Stimulated activated CD4-positive, alpha-beta T cell treated with anti-CD3 and anti-CD28 coated beads, Interleukin-1b, Interleukin-23, amount 100 ng/mL, for 1 hour (primary cell): ENCODE measurements at places on chromosomes 5 and 9.

DNA sequence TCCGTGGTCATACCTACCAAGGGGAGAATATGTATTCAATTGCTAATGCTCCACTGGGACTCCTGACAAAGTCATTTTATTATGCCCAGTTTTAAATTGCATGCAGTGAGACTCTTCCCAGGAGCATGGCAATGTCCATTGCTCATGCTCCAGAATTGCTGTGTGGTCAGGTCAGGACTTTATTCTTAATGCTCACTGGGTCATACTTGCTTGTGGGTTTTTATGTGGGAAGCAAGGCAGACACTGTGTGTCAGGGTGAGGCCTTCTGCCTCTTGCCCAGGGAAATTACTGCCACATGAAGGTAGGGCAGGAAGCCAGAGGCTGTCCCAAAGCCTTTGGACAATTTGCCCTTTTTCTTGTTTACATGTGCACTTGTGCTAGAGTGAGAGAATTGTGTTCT is 164.6 kb upstream of the MEF2C start:
- DNase-seq = no peak

GRCh38 chr5:151248651-151249050 is 4.3 kb upstream of the GM2A start:
- DNase-seq = no peak

GRCh38 chr9:27382975-27383374 is 86.0 kb upstream of the EQTN start:
- no peak for DNase-seq

GRCh38 chr5:81145329-81145935 is 87.7 kb upstream of the CKMT2 start:
- DNase-seq = no peak

DNA sequence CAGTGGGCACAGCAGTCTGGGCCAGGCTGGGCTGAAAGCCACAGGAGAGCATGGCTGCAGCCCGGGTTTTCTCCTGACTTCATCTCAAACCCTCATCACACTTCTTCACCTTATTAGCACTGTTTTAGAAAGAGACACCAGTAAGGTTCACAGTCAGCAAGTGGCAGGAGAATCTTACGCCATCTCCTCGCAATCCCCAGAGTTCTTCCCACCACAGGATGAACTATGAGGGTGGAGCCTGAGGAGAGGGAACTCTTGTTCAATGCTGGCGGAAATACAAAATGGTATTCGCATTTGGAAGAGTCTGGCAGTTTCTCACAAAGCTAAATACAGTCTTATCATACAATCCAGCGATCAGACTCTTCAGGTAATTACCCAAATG is 14.7 kb downstream of the BICD2 start:
- no peak for DNase-seq

- DNase-seq = no peak
Observed at GRCh38 chr5:41858890-41859289, 11.3 kb downstream of the OXCT1 start.

DNA sequence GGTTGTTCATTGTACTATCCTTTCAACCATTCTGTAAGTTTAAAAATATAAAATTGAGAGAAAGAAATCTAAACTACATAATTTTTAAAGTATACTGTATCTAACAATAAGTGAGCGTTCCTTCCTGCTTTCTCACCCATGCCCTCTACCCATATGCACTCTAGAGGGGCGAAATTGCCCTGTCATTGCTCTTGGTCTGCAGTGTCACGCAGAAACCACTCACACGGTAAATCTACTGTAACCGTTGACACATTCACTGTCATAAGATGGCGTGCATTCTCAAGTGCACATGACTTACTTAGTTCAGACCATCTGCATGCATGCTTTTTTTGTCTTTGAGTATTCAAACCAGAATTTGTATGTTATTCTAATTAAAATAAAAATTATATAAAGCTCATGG is 55.7 kb upstream of the NIPBL start:
- no peak for DNase-seq

DNA sequence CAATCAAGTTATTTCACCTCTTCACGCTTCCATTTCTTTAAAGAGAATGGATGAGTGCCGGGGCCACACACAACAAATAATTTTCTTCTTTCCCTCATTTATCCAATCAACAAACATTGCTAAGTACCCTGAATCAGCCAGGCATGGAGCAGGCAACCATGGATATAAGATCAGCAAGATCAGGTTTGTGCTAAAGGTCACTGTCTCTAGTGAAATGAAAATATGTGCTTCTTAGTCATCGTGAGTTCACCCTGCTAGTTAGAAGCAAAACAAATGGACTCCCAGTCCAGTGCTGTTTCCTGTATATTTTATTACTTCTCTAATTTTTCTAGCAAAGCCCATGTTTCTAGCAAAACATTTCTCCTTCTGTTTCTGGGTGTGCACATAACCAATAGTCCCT is 629.2 kb downstream of the BNC2 start:
- no peak for DNase-seq

DNA sequence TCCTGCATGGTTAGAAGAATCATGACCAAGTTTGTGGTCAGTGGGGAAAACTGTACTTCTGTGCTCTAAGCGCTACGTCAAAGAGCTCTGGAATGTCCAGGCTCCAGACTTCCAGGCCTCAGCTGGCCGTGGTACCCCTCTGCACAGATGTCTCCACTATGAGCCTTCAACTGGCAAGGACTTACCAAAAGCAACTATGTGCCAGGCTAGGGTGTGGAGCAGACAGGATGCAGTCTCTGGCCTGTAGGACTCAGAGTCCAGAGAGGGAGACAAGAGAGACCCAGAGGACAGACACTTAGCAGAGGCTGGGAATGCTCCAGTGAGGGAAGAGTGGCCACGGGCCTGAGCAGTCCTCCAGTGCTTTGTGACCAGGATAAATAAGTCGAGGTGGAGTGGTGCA is 31.0 kb upstream of the TCF7 start:
- DNase-seq = no peak

- DNase-seq = no peak
Observed at GRCh38 chr5:17852111-17852510, 217.9 kb downstream of the TAF11L14 start.

DNA sequence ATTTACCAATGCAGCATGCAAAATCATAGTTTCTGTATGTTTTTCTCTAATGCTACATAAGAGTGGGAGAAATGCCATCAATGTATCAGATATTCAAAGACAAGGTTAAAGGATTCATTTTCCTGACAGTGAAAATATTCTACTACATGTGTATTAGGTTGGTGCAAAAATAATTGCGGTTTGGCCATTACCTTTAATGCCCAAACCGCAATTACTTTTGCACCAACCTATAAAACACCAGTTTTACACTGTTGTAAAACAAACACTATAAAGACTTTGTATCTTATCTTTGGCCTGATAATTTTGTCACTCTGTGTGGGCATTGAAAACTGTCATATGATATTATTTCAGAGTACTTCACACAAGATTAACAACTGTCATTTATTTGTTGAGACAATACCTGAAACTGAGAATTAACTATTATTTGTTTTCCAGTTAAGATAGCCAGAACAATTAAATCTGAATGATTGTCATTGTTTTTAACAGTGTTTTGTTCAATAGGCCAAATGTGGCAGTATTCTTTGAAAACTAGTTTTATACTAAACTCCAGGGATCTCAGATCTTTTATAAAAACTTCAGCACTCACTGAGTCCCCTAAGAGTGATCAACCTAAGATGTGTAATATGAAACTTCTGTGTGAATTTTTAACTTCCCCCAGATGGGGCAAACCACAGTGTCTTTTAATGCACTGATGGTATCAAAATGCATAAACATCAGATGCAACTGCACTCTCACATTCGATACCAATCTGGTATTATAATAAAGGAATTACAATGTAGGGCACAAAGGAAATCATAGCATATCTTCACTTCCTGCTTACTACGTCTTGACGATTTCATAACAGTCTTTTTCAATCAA is 53.8 kb upstream of the FBN2 start:
- DNase-seq = no peak

- DNase-seq = no peak
Observed at GRCh38 chr5:76099756-76100155, 16.6 kb downstream of the SV2C start.
